Fibroblast of lung (primary cell): ENCODE measurements at places on chromosomes 3 and 15. TPM values are rescaled to one million over a fixed set of nuclear protein-coding genes. Genes with fewer than 3 reads are reported as not detected.

SCAANT1 gene
- total RNA-seq, result 1.7 TPM in 1 of 2 replicates, not detected in the other

WDR5B gene
- 5.4 and 6.6 TPM in 2 replicates for total RNA-seq

NR1I2 gene
- under 0.01 TPM in 1 of 2 replicates, not detected in the other for total RNA-seq

UACA gene
- 107 and 187 TPM in 2 replicates for total RNA-seq

UMPS gene
- 21.6 and 23.1 TPM in 2 replicates for total RNA-seq

GOLGA6L25 gene
- not detected in 2 replicates for total RNA-seq
